Smooth muscle cell of bladder (primary cell): ENCODE measurements at places on chromosomes 12 and 14. TPM values are rescaled to one million over a fixed set of nuclear protein-coding genes. Genes with fewer than 3 reads are reported as not detected.

The SPATA7 gene
- total RNA-seq = 13.9 and 15.9 TPM in 2 replicates

The TAS2R50 gene
- total RNA-seq = 2.1 and 2.4 TPM in 2 replicates

The KIF26A gene
- total RNA-seq = under 0.01 and 0.14 TPM in 2 replicates

The EFS gene
- total RNA-seq = 1.5 and 3.1 TPM in 2 replicates

The RACGAP1 gene
- 15.2 and 17.2 TPM in 2 replicates for total RNA-seq

The RHOJ gene
- 2.0 and 3.4 TPM in 2 replicates for total RNA-seq

The MMP17 gene
- total RNA-seq = 11.7 and 16.5 TPM in 2 replicates

The SYNJ2BP gene
- total RNA-seq = 12.2 and 12.9 TPM in 2 replicates

The SOX5 gene
- 6.1 and 8.0 TPM in 2 replicates for total RNA-seq

The RNFT2 gene
- 0.74 and 1.3 TPM in 2 replicates for total RNA-seq

The TM7SF3 gene
- total RNA-seq = 103 and 110 TPM in 2 replicates

The DTD2 gene
- total RNA-seq = 40.2 and 53.6 TPM in 2 replicates

The OAS2 gene
- total RNA-seq = 0.55 and 0.71 TPM in 2 replicates

The GALNT16 gene
- total RNA-seq = 0.85 and 1.4 TPM in 2 replicates

The RTL1 gene
- total RNA-seq = not detected in 2 replicates

The EIF5 gene
- 182 and 195 TPM in 2 replicates for total RNA-seq

The SRP54 gene
- 80.9 and 82.2 TPM in 2 replicates for total RNA-seq

The WSCD2 gene
- total RNA-seq = not detected in 2 replicates

The RGS6 gene
- not detected in 2 replicates for total RNA-seq

The CD4 gene
- 0.28 and 0.43 TPM in 2 replicates for total RNA-seq

The CLEC4A gene
- total RNA-seq = 0.28 and 0.65 TPM in 2 replicates

The HOXC12 gene
- not detected in 2 replicates for total RNA-seq

The TOMM20L gene
- total RNA-seq = not detected in 2 replicates

The PRMT5 gene
- total RNA-seq = 45.7 and 48.5 TPM in 2 replicates

The HPD gene
- 2.2 and 11.9 TPM in 2 replicates for total RNA-seq

The SRGAP1 gene
- total RNA-seq = 11.0 and 12.3 TPM in 2 replicates
